ENCODE measurements at places on chromosomes 7 and 10.

- no peak for DNase-seq
Measured at GRCh38 chr7:44387389-44387788, 62.0 kb upstream of the CAMK2B start.

- DNase-seq = no peak
Measured at GRCh38 chr10:124523901-124524300, 62.3 kb downstream of the LHPP start.

GRCh38 chr10:110225756-110226542, 18.5 kb downstream of the MXI1 start:
- DNase-seq = peak; percentile 96

GRCh38 chr7:12178317-12178716, 32.8 kb upstream of the TMEM106B start:
- DNase-seq = no peak

- peak; percentile 24 for DNase-seq
Measured at GRCh38 chr7:20514364-20514763, 101.1 kb upstream of the ABCB5 start.

DNA sequence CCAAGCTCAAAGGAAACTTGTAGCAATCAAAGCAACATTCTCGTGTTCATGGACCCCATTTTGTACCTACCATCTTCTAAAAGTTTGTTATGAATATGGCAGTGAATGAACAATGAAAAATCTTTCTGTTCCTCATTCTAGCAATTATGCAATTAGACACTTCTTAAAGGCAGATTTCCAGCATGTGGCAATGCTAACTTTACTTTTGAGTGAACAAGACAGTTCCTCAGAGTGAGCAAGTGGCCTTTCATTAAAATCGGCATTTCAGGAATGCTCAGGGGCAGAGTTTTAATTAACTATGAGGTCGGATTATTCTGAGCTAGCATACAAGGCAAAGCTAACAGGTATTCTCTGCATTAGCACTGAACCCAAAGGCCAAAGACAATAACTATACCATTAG, 48.4 kb upstream of the NFE2L3 start:
- DNase-seq = no peak

DNA sequence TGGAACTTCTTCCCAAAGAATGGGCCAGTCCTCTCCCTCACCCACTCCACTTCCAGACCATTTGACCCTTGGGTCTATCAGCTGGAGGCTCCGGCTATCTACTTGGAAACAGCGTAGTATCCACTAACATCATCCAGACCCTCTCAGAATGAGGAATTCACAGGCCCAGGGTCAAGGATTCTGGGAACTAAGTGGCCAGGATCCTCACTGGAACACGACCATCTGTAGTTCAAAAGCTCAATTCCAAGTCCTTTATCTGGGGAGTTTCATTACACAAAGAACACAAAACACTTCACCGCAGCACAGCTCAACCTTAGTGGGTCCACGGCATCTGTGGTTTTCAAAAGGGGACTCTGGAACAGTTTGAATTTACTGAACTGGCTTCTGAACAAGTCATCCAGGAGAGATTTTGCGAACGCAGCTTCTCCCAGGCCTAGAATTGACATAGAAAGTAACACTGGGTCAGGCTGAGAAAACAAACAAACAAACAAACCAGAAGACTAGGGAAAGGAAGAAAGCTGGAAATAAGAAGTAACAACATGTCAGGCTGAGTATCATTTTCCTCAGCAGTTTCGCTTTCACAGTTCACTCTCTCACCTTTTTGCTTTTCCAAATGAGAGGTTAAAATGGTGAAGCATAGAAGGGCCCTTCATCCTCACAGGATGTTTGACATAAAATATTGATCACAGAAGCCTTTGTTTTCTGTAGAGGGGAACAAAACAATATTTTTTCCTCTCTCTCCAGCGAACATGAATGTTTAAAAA, 57.6 kb upstream of the USP6NL start:
- peak; percentile 10 for DNase-seq

GRCh38 chr10:80598951-80599350, 61.2 kb downstream of the SH2D4B start:
- DNase-seq = no peak

GRCh38 chr7:2109251-2109872, 123.4 kb downstream of the MAD1L1 start:
- DNase-seq = peak; percentile 44

GRCh38 chr10:49509771-49510303, 29.1 kb downstream of the ERCC6 start:
- DNase-seq = no peak

DNA sequence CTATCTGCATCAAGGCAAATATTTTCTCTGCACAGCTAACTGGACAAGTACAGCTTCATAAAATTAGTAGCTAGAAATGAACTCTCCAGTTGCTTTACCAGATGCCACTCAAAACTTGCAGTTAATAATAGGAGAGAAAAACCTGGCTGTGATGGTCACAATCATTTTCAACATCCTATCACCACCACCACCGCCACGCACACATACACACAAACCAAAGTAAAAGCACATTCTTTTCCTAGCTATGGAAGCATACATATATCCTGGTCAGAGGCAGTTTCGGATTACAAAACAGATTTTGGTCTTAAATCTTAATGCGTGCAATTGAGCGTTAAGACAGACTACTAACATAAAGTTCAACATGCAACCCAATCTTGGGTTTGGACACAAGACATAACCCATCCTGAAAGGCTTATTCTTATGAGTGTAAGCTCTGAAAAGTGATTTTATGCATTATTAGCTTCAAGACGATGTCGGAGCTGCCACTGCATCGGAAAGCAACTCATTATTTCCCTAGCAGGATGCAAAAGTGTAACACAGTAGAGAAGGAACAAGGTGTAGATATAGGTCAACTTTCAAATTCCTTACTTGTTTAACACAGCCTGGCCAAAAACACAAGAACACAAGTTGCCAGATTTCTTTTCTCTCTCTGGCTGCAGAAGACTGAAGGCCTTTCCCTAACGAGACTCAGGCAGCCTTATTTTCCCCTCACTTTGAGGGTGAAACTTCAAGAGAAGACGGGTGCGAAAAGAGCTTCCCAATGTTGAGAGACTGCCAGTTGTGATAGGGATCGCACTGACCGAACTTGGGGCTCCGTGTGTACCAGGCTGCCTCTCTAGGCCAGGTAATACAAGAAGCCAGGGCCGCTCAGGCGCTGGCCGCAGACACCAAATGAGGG, 1.2 kb downstream of the CACUL1 start:
- peak; percentile 47 for DNase-seq

- DNase-seq = no peak
Measured at GRCh38 chr10:88413412-88413811, 169.7 kb downstream of the RNLS start.

- peak; percentile 69 for DNase-seq
Measured at GRCh38 chr10:3172081-3172445, 519 bp downstream of the PITRM1 start.

DNA sequence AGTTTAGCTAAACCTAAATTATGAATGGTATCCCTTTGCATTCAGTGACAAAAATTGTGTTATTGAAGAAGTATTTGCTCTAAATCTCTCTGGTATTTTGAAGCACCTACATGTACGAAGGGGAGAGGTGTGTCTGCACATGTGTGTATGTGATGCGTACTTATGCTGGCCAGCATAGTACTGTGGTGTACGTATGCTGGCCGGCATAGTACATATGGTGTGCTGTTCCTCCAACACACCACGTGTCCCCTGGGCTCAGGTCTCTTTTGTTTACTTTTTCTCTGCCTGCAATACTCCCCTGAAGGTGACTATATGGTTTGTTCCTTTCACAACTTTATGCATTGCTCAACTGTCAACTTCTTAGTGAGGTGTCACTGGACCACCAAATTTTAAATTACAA, 360.3 kb downstream of the CRPPA start:
- DNase-seq = no peak

- no peak for DNase-seq
Measured at GRCh38 chr7:54964136-54964535, 54.7 kb upstream of the EGFR start.

DNA sequence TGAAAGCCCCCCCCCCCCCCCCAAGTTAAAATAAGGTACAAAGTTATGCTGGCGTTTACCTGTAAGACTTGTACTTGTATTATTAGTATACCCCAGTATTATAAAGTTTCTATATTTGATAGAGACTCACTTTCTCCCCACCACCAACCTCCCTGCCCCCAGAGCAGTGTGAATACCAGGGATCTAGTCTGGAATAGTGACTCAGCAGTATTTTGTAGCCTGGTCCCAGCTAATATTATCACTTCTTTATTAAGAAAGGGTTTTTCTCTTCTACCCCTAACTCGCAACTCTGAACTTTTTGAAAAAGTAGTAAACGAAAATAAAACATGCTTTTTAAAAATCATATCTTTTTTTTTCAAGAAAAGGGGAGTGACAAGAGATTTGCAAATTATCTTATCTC, 26.7 kb downstream of the GLI3 start:
- no peak for DNase-seq

DNA sequence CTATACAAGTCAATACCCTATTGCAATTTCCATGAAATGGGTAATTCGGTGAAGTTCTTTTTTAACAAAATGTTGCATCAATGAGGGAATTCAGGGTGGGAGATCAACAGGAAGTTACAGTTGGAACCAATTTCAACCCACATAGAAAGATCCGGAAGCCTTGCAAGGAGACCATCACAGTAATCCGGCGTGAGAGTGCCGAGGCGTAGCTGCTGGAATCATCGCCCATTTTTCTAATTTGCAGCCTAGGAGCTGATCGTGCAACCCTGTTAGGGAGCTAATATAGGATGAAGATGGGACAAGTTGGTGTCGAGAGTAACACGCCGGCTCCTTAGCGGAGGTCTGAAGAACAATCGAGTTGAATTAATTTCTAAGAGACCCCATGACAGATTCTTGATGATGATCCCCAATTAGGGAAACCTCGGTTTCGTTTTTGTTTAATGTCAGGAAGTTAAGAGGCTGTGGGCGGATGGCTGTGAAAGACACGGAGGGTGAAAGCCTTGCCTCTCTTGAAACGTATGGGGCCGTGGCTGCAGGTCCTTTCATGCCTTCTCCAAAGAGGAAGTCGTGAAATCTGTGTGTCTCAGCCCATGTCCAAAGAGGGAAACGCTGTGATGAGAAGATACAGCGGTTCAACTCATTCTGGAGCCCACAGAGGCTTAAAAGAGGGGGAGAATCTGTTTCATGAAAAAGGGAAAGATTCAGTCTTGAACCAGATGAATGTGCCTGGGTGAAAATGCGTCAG, 51.2 kb upstream of the CARD11 start:
- DNase-seq = no peak

DNA sequence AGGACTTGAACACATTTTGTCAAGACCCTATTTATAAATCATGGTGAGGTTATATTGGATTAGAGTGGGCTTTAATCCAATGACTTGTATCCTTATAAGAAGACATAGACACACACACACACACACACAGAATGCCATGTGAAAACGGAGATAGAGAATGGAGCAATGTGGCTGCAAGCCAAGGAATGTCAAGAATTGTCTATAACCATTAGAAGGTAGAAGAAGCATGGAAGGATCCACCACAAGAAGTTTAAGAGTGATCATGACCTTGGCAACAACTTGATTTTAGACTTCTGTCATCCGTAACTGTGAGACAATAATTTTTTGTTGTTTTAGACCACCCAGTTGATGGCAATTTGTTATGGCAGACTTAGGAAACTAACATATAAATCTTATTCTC, 514.2 kb downstream of the TFEC start:
- peak; percentile 78 for DNase-seq

GRCh38 chr10:76190634-76191270, 759.3 kb downstream of the LRMDA start:
- DNase-seq = no peak

GRCh38 chr7:109376576-109376975, 806.9 kb downstream of the DNAJB9 start:
- DNase-seq = no peak

GRCh38 chr7:44285561-44285960, 39.8 kb downstream of the CAMK2B start:
- DNase-seq = no peak

DNA sequence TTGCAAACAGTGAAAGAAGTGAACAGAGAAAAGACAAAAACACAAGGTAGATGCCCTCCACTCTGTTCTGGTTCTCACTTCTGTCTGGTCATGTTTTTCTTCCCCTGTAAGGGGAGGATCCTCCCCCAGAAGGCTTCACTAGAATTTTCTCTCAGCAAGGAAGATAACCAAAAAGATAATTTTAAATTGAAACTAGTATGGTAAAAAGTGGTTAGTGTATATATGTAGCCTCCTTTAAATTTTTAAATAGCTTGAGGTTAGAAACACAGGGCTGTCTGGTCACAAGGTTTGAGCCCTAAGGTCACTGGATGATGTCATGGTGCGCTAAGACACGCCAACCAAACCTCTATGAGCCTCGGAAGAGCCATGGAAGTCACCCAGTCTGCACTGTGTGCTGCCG, 5.6 kb upstream of the PKD1L1 start:
- no peak for DNase-seq

- no peak for DNase-seq
Measured at GRCh38 chr7:157274991-157275427, 61.8 kb upstream of the DNAJB6 start.

- no peak for DNase-seq
Measured at GRCh38 chr10:88841316-88842111, 10.1 kb downstream of the ANKRD22 start.

GRCh38 chr10:11573497-11573896, 38.0 kb downstream of the USP6NL start:
- DNase-seq = peak; percentile 55

DNA sequence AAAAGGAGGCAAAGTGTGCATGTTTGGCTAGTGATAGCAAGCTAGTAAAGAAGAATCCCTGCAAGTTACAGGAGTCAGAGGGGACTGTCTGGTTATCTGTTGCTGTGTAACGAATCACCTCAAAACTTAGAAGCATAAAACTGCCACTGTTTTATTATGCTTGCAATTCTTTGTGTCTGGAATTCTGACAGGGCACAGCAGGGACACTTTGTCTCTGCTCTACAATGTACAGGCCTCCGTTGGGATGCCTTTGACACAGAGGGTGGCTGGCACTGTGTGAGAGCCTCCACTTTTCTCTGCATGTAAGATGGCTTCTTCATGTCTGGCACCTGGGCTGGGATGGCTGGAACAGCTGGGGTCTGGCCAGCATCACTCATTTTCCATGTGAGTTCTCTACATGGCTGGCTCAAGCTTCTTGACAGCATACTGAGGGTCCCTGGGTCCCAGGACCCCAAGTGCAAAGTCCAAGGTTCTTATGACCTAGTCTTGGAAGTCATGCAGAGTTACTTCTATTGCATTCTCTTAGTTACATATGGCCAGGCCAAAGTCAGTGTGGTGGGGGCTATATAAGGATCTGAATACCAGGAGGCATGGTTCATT, 276.9 kb downstream of the RPS24 start:
- no peak for DNase-seq

- no peak for DNase-seq
Measured at GRCh38 chr7:16422917-16423316, 1.6 kb upstream of the CRPPA start.

GRCh38 chr10:6891924-6892323, 311.8 kb upstream of the PRKCQ start:
- no peak for DNase-seq

DNA sequence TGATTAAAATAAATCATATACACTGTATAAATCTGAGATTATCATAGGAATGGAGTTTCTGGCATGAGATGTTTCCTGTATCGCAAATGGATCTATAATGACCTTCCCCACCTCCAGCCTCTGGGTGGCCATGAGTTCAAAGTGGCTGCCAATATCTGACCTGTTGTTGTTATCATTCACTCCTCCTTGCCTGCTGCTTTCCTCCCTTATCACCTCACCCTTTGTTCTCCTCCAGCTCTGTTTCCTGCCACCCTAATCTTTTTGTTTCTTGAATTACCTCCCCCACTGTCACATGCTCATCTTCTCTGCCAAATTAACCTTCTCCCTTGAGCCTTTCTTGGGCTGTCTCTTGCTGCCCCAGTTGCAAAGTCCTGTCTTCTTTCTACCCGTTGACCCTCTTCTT, 12.0 kb downstream of the SCD start:
- DNase-seq = no peak
